ENCODE measurements at places on chromosomes 4 and X.

GRCh38 chr4:5572114-5572513 lies 136.2 kb downstream of the EVC2 start:
- DNase-seq = no peak

- no peak for DNase-seq
These were observed 185.1 kb upstream of the SFRP2 start for GRCh38 chr4:153973942-153974341.

GRCh38 chrX:95678679-95679078 lies 1006.0 kb upstream of the DIAPH2 start:
- DNase-seq = no peak

DNA sequence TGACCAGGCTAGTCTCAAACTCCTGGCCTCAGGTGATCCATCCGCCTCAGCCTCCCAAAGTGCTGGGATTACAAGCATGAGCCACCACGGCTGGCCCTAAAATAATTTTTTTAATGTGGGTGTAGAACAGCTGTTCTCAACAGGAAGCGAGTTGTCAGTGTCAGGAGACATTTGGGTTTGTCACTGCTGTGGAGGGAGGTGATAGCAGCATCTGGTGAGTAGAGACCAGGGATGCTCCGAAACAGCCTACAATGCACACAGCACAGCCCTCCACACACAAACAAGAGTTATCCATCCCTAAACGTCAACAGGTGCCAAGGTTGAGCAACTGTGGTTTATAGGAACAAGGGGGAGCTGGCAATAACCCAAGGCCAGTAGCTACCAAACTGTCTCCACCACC lies 243.4 kb upstream of the STS start:
- no peak for DNase-seq

- no peak for DNase-seq
These were observed 59.7 kb upstream of the LRAT start for GRCh38 chr4:154683956-154684681.

GRCh38 chr4:13007802-13008470 lies 476.2 kb downstream of the RAB28 start:
- DNase-seq = no peak

GRCh38 chr4:70195425-70195824 lies at the start of gene ODAM:
Gene ODAM, plus strand, starts transcription at chr4:70195725. Its CDS starts 819 bp downstream, at chr4:70196544.
- DNase-seq = no peak

DNA sequence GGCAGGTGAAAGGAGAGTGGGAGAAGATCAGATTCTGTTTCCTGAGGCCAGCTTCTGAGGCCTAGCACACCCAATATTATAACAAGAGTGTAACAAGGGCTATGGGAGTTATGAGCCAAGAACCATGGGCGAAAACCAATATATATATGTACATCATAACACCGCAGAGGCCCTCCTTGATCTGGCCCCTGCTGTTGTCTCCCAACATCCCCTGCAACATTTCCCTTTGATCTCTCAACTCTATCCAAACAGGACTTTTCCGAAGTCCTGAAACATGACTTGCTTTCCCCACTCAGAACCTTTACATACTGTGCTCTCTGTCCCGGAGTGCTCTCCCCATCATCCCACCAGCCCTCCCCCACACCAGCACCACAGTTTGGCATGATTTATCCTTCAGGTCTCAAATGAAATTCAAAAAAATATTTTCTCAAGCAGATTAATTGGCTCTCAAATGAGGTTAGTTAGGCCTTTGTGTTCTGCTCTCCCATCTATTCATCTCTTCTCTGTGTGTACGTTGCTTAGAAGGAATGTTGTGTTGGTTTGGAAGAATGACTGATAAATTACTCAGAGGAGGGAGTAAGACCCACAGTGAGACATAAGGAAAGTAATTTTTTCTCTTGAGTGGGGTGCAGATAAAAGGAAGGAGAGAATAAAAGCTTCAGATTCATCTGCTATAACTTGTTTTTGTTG lies 58.1 kb upstream of the SMIM10 start:
- no peak for DNase-seq

DNA sequence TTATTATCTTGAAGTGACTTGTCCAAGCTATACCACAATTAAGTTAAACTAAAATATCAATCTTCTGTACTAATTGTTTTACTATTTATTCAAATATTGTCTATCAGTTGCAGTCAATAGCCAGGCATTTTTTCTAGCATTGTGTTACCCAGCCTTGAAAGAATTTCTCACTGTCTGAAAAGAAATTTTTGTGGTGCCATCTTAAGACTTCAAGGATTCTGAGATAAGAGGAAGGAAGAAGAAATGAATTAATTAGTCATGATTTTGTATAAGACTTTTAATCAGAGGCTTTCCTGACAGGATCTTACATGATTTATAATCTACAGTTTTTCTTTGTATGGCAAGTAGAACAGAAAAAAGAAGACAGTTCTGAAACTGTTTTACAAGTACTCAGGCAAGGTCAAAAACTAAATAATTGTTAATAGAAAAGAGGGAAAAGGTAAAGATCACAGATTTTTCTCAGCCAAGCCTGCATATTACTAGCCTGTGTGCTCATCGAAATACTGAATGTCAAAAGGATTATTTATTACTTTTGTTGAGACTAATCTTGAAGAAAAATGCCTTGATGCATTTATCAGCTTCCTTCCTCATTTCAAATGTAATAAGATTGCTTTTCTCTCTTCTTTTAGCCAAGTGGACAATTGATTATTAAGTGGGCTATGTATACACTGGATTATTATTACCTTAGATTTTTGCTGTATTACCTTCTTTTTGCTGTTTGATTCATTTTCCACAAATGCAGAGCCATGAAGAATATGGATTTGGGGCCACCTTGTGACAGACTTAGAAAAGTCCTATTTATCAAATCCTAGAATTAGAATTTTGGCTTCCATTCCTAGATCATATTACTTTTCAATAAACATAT lies 53.8 kb downstream of the CXCL1 start:
- peak; percentile 31 for DNase-seq

GRCh38 chrX:105266456-105266855 lies 46.0 kb upstream of the TEX13A start:
- DNase-seq = no peak

DNA sequence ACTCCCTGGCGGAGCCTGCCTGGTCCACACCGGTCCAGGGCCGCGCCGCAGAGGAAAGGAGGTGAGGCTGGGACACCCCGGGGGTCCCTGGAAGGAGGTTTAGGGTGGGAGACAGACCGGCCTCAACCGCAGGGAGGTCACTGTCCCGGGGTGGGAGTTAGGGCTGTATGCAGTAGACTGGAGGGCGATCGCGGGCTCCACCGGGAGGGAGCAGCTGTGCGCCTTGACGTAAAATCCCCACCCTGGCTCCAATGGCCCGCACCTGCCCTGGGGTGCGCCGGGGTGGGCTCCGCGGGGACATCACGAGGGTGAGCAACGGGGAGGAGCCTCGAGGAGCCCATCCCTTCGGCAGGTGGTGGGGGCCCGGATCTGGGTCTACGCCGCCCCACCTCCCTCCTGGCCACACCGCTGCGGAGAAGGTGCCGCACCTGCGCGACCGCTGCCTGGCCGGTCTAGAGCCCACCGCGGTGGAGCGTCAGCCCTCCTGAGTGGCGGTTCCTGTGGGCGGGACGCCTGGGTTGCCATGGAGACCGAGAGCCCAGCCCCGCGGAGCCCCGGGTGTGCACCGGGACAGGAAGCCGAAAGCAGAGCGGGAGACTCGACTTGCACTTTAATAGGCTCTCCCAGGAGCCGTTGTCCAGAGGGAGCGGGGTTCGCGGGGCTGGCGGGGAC lies 105.1 kb downstream of the ADRA2C start:
- DNase-seq = no peak

- DNase-seq = no peak
These were observed 2.3 kb downstream of the IRF2 start for GRCh38 chr4:184471881-184472613.

DNA sequence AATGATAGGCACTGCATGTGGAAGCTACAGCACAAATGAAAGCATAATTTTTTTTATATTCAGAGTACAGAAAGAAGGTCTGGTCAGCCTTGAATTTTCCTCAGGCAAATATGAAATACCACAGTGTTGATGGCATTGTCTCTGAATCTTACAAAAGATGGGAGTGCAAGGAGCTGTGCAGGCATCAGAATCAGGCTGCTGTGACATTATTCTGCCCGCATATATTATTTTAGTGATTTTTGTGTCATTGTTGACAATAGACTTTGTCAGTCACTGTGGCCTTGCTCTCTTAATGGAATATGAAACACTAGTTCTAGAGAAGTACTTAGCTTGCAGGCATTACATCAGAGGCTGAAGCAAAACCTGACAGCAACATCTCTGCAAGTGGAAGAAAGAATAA lies 42.5 kb downstream of the SYTL5 start:
- DNase-seq = no peak

GRCh38 chrX:1767026-1767425 lies 152.2 kb downstream of the ASMT start:
- DNase-seq = no peak

DNA sequence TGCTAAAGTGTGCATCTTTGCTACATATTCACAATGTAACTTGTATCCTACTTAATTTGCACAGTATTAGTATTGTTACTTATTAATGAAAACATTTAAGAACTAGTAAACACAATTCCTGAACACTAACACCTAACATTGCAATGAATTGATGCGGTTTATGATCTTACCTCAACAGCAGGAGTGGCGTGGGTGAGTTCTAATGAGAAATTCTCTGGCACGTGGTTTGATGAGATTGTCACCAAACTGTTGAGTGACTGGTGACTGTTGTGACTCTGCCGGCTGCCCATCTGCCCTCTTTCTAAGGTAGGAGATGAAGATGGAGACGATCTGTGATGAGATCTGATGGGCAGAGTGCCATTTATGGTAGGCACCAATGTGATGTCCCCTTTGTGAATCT lies 2.9 kb downstream of the PCDH18 start:
- no peak for DNase-seq

GRCh38 chr4:26362745-26363439 lies 42.1 kb downstream of the RBPJ start:
- DNase-seq = no peak

DNA sequence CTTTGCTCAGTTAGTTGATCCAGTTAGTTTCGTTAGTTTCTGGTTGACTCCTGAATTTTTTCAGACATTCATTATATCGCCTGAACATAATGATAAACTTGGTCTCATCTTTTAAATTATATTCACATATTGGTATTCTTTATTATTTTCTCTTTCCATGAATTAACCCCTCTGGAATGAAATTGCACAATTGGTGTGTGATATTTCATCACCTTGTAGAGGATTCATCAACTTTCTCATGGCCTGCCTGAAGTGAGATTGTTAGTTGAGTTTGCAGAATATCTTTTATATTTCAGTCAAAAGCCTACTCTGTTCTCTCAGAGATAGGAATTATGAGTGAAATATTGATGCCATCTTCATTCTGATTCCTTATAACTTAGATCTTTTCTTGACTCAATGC lies 1160.6 kb upstream of the AGA start:
- DNase-seq = no peak

DNA sequence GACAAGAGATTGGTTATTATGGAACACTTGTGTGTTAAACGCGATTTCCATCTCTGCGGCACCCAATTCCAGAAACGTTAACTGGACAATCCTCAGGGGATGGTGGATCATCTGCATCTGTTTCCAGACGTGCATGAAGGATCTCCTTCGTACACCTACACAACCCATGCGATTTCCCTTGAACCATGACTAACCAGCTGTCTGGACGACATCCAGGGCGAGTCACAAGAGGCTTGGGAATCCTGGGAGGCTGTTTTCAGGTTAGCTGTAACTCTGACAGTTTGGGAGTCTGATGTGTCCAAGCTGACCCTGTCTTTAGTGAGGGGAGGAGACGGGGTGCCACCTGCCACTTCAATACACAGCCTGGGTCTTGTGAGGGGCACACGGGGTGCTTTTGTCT lies 84.5 kb downstream of the GATB start:
- DNase-seq = no peak

DNA sequence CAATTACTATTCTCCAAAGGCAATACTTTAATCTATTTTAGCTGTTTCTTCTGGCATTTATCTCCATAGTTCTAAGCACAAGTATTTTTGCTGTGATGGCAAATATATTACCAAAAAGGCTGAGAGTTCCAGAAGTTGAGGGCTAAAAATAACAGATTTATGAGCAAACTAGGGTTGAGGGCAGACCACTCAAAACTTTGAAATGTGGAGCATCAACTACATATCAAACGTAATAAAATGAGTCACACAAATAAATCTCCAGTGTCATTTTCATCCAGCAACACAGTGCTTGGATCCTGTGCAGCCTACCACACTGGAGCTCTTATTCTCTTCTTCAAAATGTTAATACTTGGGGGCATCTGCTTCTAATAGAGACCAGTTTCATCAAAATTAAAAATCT lies 163.9 kb downstream of the HS3ST1 start:
- no peak for DNase-seq

DNA sequence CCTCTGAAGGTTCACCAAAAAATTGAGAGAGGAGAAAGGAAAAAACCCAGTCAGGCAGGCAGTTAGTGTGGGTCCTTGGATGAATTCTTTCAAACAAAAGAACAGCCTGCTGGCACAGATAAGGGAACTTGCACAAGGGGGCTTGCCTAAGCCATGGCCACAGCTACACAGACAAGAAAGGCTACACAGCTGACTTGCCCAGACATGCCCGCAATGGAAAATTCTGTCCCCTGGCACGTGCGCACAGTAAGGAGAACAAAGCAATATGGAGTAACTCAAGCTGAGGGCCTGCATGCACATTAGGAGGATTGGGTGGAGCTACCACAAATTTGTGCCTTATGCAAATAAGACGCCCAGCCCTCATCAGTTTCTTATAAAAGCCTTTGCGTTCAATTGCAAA lies 512.5 kb upstream of the HTR2C start:
- no peak for DNase-seq

- DNase-seq = no peak
These were observed 207.1 kb downstream of the GUCY2F start for GRCh38 chrX:109274806-109275205.

GRCh38 chrX:8647176-8647575 lies 84.8 kb downstream of the ANOS1 start:
- no peak for DNase-seq

- no peak for DNase-seq
These were observed 403.9 kb upstream of the RPS6KA3 start for GRCh38 chrX:20670611-20671010.

- DNase-seq = no peak
These were observed 831.5 kb downstream of the STIM2 start for GRCh38 chr4:27692158-27692557.

DNA sequence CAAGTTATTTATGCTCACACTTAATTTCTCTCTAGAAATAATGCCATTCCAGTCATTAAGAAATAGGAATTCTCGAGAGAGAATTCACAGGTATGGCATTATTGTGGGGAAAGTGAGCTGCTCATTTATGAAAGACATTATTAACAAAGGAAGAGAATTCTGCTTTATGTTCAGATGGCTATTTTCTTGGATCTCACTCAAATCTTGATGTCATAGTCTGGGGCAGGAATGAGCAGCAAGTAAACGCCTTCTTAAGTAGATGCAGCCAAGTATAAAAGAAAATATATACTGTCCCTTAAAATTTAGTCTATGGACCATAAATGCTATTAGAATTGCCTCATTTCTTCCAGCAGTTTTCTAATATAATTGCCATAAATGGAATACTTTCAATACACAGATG lies 58.2 kb upstream of the FBXW7 start:
- no peak for DNase-seq

GRCh38 chrX:63935835-63936234 lies 150.8 kb upstream of the ARHGEF9 start:
- no peak for DNase-seq

Measured in glomerular endothelial cell (primary cell).